ENCODE measurements at places on chromosomes 3 and 15.

DNA sequence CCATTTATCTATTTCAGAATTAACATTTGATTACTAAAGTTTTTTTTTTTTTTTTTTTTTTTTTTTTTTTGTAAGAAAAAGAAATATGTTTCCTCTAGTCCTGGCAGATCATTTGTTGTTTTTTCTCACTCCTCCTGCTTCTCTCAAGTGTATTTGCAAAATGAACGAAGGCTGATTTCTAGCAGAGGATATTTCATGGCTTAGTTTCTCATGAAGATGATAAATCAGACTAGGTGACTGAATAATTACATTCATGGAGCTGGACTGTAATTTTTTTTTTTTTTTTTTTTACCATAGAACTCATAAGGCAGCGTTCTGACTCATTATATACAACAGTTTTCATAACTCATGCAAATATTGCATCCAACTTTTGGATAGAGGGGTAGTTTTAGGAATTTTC lies 332.5 kb upstream of the SEMA6D start:
- DNase-seq, result no peak

- DNase-seq, result no peak
These were observed 33.3 kb upstream of the TUBGCP5 start for GRCh38 chr15:23072633-23073032.

GRCh38 chr15:38281031-38281430 lies 28.4 kb downstream of the SPRED1 start:
- no peak for DNase-seq

GRCh38 chr15:83283138-83283812 lies 1.2 kb downstream of the BNC1 start:
- no peak for DNase-seq

GRCh38 chr3:90180096-90180495 lies 1072.7 kb downstream of the EPHA3 start:
- DNase-seq, result no peak

DNA sequence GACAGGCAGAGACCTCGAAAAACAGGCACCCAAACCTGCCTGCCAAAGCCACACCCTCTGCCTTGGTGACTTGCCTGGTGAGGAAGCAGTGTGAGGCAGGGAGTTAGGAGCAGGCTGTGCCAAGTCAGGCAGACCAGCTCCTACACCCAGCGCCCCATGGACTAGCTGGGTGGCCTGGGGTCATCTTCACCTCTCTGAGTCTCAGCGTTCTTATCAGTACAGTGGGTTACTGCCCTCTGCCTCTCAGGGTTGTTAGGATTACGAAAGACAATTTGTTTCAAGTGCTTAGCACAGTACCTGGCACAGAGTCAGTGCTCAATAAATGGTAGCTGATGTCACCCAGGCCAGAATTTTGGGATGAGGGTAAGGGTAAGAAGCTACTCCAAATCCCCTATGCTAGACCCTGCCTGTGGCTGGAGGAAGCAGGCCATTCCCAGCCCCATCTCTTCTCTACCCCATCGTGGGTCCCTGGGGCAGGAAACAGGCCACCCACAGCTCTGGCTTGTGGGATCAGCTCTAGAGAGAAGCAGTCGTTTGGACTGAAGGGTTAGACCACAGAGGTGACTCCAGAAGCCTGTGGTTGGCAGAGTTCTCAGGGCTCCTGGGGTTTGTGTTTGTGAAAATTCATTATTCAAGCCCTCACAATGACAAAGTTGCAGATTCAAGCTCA lies 10.1 kb downstream of the SLC51B start:
- no peak for DNase-seq

DNA sequence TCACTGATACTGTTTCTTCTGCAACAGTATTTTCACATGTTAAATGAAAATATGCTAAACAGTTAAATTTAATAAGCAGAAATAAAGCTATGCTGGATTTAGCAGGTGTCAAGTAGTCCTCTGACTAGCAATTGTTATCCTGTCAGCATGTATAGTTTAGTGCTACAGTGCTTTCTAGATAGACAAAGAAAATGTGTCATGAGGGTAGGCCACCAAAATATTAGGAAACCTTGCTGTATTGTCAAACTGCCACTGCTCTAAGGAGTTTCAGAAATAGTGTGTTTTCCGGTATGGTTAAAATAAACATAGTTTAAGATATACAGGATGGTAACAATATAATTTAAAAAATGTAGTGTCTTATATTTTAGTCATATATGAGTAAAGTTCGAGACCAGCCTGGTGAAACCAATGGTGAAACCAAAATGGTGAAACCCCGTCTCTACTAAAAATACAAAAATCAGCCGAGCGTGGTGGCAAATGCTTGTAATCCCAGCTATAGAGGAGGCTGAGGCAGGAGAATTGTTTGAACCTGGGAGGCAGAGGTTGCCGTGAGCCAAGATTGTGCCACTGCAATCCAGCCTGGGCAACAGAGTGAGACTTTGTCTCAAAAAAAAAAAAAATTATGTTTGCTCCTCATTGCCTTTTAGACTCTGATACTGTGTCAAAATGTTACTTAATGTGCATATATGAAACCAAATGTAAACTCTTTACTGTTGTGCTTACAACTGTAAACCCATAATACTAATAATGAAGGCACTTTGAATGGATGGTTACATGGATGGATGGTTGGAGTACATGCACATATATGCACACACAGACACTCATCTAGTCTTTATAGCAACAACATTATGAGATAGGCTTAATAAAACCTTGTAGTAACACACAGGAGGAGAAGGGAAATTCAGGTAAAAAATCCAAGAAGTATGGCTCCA lies 204.8 kb downstream of the RSRC1 start:
- DNase-seq, result no peak

GRCh38 chr3:153752405-153753027 lies 368.7 kb upstream of the ARHGEF26 start:
- no peak for DNase-seq

Data from epithelial cell of prostate (primary cell).